ENCODE measurements at places on chromosomes 3 and 15. TPM values are rescaled to one million over a fixed set of nuclear protein-coding genes. Genes with fewer than 3 reads are reported as not detected.
A peak's percentile ranks its signal among the peaks of the same experiment; 100 is the strongest.

- DNase-seq: no peak
Measured at GRCh38 chr3:55309336-55309735, 177.8 kb downstream of the WNT5A start.

ITPKA gene
- polyA plus RNA-seq: 0.46 TPM

AQR gene
- 45.7 TPM for polyA plus RNA-seq

- DNase-seq: no peak
Measured at GRCh38 chr15:84001655-84002054, 233.9 kb upstream of the GOLGA6L4 start.

- no peak for DNase-seq
Measured at GRCh38 chr3:72093270-72093991, 308.5 kb upstream of the PROK2 start.

DAZL gene
- polyA plus RNA-seq: not detected

DNA sequence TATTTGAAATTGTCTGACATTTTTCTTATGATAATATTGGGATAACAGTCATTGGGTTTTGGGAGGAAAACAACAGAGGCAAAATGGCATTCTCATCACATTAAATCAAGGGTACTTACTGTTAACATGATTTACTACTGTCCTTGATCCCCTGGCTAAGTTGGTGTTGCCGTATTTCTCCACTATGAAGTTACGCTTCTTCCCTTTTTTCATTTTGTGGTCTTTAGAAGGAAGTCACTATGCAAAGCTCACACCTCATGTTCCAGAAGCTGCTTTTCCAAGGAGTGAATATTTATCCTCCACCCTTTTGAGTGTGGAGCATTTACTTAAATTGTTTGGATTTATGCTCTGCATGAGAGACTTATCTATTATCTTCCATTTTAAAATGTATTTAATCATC is 63.7 kb downstream of the ALCAM start:
- no peak for DNase-seq

MME gene
- 489 TPM for polyA plus RNA-seq

GRCh38 chr3:43001094-43001553 is 22.0 kb downstream of the GASK1A start:
- peak; percentile 79 for DNase-seq

DNA sequence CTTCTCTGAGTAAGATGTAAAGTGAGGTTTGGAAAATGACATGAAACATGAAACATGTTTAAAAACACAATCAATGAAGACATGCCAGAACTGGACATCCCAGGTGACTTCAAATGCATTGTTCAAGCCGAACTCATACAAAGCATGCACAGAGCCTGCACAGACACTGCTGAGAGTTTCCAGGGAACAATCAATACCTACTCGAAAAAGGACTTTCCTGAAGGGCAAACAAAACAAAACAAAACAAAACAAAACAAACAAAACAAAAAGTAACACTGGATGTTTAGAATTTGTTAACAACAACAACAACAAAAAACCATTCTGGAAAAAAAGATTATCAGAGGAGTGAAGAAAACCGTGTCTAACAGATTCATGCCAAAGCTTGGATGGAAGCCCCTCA is 10.5 kb upstream of the TM4SF19 start:
- no peak for DNase-seq

DNA sequence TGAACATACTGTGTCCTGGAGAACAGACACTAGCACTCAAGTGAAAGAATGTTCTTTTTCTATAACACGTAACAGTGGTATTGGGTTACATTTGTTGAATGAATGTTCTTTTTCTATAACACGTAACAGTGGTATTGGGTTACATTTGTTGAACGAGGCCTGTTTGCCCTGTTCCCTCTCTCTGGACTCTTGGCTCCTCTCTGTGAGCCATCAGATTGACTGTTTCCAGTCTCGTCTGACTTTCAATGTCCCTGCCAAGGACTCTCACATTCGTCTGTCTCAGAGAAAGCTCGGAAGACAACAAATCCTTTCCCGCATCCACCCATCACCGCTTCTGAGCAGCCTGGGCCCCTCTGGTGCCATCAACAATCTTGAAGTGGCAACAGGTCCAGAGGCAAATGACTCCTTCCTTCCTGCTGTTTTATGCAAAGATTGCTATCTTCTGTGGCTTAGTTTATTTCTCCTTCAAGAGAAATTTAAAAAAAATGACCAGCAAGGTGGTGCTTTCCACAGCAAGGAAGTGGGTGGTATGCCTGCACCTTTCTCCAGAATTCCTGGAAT is 8.0 kb downstream of the TMEM45A start:
- no peak for DNase-seq

- no peak for DNase-seq
Measured at GRCh38 chr3:70947579-70947978, 635.1 kb upstream of the MDFIC2 start.

DNA sequence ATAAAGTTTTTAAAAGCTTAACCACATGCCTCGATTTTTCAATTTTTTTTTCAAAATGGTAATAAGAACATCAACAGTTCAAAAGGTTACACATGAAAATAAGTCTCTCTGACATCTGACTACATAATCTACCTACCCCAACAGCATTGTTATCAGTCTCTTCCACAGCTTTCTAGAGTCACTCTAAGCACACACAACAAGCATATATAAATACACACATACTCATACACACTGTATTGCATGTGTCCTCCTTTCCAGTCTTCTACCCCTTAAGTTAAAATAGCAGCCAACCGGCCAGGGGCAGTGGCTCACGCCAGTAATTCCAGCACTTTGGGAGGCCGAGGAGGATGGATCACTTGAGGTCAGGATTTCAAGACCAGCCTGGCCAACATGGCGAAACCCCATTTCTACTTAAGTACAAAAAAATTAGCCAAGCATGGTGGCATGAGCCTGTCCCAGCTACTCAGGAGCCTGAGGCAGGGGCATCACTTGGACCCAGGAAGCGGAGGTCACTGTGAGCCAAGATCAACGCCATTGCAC is 12.2 kb downstream of the TBL1XR1 start:
- no peak for DNase-seq

FBXO40 gene
- polyA plus RNA-seq: 0.01 TPM

GRCh38 chr3:189967254-189967865 is 153.3 kb downstream of the P3H2 start:
- DNase-seq: peak; percentile 62

ECE2 gene
- polyA plus RNA-seq: not detected

DNA sequence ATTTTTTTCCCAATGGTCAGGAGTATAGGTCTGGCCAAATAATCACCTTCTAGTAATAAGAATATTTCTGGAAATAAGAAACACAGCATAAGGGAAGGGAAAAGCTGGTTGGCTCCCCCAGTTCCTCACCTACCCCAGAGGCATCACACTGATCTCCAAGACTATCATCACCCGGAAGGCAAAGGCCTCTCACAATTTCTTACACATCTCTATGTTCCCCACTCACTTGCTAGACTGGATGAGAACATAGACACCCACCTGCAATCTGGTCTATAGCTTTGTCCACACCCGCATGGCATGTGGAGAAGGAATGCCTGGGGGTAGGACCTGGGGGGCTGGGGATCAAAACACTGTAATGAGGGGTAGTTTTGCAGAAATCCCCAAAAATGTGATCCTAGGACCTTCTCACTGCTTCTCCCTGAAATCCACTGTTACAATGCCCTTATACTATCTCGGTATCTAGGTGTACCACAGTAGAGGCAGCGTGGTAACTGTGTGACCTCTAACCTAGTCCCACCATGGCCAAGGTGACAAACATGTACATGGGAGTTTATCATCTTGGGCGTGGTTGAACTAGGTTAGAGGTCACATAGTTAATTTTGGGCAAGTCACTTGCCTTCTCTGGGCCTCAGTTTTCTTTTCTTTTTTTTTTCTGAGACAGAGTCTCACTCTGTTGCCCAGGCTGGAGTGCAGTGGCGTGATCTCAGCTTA is 29.5 kb upstream of the NRROS start:
- DNase-seq: no peak

KLHL40 gene
- polyA plus RNA-seq: not detected

GRCh38 chr3:155604967-155605366 is 139.9 kb downstream of the PLCH1 start:
- DNase-seq: no peak

DNA sequence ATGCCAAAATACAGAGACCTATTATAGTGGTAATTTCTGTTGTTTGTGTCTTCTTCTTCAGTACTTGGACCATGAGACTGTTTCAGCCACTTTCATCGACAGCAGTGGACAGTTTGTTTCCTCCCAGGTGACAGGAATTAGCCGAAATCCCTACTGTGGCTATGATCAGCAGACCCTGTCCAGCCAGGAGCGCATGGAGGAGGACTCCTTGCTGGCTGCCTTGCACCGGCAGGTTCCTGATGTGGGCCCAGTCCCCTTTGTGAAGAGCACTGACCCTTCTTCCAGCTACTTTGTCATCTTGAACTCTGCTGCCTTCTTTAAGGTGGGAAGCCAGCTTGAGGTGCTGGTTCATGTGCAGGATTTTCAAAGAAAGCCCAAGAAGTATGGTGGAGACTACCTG is 22.2 kb downstream of the NXPE3 start:
- no peak for DNase-seq

GRCh38 chr3:52983336-52983807 is 62.5 kb downstream of the SFMBT1 start:
- no peak for DNase-seq

DNA sequence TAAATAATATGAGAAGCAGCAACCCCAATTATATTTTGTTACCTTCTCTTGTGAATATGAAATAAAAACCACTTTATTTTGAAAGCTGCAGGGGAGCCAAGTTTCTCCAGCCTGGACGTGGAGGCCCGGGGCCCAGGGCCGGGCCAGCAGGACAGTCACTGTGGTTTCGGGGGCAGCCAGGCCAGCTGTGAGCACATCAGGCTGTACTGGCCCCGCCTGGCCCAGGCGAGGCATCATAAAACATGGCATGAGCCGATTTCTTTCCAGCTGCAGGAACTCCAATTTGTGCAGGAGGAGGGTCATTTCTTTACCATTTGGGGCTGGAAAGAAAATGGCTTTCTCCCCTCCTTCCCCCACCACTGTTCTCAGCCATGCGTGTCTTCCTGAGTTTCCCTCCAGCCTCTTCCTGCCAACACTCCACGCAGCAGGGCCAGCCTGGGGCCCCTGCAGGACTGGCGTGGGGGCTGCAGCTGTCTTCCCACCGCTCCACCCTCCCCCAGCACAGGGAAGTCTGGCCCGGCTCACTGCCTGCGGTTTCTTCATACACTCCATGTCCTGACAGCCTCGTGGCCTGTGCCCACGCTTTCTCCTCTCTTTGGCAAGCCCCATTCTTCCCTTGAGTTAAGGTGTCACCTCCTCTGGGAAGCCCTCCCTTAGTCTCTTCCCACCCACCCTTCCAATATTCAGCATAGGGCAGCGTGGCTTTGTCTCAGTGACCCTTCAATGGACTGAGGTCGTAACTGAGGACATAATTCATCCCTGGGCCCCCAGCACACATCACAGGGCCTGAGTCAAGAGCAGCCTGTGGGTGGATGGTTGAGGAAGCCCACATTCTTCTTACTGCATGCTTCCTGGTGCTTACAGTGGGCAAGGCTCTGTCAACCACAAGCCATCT is 135.8 kb downstream of the CHSY1 start:
- no peak for DNase-seq

DNA sequence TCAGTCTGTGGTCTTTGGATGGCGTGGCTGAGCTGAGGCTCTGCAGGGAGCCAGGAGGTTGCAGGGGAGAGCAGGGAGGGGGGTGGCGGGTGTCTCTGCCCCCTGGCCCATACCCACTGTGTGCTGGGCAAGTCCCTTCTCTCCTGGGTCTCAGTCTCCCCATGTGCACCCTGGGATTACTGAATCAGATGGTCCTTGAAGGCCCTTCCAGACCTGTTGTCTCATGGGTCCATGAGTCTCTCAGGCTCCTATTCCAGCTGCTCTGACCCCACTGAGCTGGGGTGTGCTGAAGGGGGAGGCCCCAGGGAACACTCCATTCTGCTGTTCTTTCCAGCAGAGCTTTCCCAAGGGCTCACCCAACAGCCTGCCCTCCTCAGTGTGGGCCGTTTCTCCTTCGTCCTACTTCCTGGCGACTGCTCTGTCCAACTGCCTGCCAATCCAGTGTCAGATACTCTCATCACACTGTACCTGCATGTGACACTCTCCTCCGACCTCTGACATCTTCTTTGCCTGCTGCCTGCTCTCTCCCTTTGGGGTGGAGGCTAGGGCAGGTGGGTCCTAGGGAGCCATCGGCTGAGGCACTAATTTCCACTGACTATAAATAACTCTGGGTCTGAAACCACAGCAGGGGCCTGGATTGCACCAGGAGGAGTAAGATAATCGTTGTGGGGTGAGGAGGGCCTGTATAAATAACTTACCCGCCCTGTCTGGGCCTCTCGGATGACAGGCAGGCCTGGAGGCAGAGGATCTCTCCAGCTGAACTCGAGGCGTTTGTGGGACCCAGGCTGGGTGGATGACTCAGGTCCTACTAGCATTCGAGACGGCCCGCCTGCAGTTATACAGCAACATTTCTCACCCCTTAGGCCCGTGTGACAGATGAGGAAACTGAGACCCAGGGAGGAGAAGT is 67.1 kb downstream of the ATP2B2 start:
- DNase-seq: peak; percentile 10

DNA sequence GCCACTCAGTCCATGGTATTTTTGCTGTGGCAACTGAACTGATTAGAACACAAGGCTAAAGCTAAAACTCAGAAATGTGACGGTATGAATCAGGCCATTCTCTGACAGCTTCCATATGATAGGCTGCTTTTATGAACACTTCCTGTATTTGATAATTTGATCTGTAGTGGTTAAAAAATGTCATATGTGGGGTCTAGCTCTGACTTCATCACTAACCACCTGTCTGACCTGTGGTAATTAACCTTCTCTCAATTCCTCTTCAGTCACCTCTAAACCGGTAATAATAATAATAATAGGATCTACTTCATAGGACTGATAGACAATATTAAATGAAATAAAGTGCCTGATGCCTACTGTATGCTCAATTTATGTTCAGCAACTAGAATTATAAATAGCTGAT is 223.2 kb downstream of the MBNL1 start:
- no peak for DNase-seq

DIPK2A gene
- 44.3 TPM for polyA plus RNA-seq

DNA sequence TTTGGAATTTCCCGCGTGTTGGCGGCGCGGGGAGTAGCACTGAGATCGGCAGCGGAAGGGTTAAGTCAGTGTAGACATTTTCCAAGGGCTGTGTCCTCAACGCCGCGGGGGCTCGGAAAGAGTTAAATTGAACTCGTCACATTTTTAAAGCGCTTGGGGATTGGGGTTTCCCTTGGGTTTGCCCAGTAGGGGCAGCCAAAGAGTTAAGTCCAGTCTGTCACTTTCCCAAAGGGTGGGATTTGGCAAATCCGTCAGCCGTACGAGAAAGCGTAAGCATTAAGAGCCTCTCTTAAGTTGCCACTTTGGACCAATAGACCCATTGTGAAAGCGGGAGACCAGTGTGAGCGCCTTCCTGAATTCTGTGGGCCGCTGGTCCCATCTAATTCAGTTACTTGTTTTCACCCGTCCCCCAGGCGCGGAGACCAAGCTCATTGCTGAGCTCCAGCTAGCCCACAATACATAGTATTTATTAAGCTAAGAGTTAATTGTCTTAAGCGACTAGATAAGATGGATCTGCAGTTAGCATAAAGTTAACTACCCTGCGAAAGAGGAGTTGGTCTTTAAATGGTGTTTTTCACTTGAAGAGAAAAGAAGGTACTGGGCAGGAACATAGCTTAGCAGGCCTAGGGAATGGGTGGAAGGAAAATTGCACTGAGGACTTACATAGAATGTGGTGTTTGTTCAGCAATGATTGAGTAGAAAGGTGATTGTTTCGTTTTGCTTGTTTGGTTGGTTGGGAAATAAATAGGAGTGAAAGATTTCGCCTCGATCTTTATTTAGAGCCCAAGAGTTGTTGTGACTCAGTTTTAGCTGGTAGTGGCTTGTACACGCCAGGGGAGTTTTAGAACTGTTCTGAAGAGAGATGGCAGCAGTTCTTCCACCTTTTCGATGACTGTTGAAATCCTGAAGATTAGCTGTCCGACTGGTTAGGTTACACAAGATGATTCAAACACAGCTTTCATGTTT is 932 bp downstream of the ARL8B start:
- DNase-seq: no peak
